ENCODE measurements at places on chromosomes 2 and 18.

DNA sequence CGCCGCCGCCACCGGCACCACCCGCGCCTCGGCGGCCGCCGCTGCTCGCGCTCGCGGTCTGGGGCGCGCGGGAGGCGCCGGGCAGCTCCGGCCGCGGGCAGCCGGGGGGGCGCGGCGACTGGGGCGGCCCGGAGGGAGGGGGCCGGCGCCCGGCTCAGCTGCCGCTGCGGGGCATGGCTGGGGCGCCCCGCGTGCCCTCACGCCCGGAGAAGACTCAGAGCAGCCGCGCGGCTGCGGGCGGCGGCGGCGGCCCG is 295 bp downstream of the GAREM1 start:
- no peak for DNase-seq

GRCh38 chr2:99729104-99730025 is 239.5 kb upstream of the REV1 start:
- DNase-seq = no peak

DNA sequence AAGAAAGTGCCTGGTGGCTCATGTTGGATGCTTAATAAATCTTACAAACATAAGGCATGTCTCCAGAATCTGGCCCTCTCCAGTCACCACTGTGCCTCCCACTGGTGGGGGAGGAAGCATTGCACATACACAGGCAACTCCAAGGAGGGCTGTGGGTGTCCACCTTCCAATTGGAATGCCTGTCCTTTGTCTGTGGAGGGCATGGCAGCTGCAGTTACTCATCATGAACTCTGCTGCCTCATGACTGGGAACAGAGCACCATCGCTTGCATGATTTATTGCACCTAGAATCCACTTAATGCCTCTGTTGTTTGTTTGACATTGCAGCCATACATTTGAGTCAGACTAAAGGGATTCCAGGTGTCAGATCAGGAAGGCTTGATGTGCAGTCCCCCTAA is 278.9 kb downstream of the PRKCE start:
- DNase-seq = peak; percentile 31

DNA sequence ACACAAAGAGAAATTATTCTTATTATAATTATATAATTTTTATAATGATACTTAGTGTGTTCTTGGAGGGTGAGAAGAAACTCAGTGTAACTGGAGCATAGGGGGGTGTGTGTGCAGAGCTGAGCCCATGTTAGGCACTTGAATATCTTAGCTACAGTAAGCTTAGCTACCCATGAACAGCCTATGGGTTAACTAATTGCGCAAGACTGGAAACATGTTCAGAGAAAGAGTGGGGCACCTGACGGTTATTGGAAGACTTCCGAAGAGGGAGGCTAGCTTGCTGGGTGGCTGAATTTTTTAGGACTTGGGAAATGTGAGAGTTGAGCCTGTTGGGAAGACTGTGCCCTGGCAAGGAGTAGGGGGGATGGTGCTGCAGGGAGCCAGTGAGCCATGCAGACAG is 229.2 kb downstream of the SLC4A3 start:
- DNase-seq = no peak

GRCh38 chr2:165198181-165198580 is 5.7 kb downstream of the SCN3A start:
- no peak for DNase-seq

Measured in kidney capillary endothelial cell (primary cell).